Stimulated activated CD4-positive, alpha-beta T cell treated with anti-CD3 and anti-CD28 coated beads, Interleukin-2, amount 100 ng/mL, for 4 hours (primary cell): ENCODE measurements at places on chromosomes 2 and 18.

DNA sequence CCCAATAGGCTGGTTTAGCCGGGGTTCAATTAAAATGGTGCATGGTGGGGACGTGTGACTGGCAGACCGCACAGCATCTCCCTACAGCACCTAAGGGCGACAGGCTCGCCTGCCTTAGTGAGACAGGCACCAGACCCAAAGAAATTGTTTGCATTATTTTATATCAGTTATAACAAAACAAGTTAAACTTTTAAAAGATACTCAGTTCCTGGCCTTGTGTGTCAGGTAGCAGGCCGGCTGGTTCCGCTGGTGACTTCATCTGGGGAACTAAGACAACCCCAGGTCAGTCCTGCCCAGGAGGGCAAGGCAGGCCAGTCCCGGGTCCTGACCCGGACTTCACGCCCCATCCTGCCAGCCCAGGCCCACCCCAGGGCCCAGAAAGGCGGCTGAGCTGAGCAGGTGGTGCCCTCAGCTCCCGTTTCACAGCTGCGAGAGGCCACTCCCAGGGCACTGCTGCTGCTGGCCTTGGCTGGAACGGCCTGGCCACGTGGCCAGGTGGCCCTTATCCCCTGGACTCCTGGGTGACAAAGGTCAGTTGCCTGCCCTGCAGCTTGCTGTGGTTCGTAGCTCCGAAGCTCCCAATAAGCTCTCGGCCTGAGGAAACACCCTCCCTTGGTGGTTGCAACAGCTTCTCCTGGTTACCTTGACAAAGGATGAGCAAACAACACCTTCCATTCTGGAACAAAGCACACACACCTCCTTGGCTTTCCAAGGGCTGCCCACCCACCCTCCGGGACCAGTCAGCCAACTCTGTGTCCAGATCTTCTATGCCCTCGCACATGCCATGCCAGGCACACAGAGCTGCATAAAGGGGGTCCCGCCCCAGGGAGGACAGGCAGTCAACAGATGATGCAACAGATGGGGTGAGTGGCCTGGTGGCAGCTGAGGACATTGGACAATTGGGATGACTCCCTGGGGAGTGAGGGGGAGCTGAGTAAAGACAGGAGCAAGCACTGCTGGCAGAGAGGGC is 11.3 kb upstream of the AGXT start:
- DNase-seq, result no peak

- DNase-seq, result no peak
Measured at GRCh38 chr18:9191658-9192256, 55.2 kb downstream of the ANKRD12 start.

GRCh38 chr2:10220045-10220901 is 82.4 kb upstream of the HPCAL1 start:
- no peak for DNase-seq

- DNase-seq, result no peak
Measured at GRCh38 chr2:28547906-28548600, 52.2 kb downstream of the PLB1 start.

- DNase-seq, result no peak
Measured at GRCh38 chr2:22382479-22383169, 1002.4 kb upstream of the KLHL29 start.

GRCh38 chr2:237455764-237456163 is 31.3 kb upstream of the MLPH start:
- no peak for DNase-seq

- DNase-seq, result peak; percentile 47
Measured at GRCh38 chr2:223993634-223994232, 36.5 kb downstream of the MRPL44 start.

DNA sequence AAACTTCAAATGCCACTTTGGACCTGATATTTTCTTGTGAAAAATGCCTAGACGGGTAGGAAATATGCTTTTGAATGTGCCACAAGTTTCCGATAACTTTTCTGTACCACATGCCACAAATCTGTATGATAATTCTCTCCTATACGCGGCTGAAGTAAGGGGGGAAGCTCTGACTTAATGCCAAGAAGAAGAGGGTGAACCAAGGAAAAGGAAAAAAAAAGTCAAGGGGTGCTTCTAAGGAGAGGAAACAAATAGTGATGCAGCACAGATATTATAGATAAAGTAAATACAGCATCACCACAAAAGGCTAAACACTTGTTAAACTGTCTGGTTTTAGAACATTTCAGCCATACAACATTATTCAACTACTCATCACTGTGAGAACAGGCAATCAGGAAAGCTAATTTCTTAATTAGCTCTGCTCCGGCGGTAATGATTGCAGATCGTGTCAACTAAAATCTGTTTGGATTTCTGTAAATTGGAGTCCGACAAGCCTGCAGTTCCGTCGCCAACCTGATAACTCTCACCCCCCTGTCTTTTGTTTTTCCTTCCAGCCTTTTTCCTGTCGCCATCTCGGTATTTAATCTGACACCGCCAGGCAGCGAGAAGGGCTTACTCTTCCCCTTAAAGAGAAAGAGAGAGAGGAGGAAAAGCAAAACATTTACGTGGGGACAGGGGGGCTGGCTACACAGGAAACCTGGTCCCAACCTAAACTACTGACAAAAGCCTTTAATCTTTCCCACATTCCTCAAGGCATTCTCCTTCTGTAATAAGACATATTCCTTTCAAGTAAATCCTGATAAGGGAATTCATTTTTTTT is 67.5 kb downstream of the ZEB2 start:
- DNase-seq, result no peak

- no peak for DNase-seq
Measured at GRCh38 chr2:201798252-201798913, 8.0 kb upstream of the CDK15 start.

DNA sequence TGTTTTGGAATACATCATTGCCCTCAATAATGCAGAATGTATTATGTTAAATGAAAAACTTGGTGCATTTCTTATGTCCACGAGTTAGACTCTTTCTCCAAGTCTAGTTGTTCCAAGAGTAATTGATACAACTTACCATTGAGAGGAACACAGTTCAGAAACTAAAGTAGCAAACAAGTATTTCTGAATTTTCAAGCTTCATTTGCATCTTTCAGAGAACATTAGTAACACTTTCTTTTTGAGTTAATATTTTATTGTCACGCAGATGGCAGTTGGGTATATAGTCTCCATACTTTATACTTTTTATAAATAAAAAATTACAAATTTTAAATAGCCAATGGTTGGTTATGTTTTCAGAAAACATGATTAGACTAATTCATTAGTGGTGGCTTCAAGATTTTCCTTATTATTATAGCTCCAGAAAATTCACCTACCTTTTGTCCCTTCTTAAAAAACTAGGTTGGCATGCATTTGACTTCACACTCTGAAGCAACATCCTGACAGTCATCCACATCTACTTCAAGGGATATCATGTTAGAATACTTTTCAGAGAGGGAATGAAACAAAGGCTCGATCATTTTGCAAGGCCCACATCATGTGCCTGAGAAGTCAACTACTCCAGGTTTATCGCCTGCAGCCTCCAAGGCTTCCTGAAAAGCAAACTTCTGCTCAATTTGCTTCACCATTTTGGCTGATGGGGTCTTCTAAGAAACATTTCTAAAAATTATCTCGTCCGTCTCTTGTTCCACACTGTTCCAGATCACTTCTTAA is 29.9 kb downstream of the LYPD6B start:
- no peak for DNase-seq

GRCh38 chr2:157900203-157900602 is 24.1 kb upstream of the ACVR1 start:
- DNase-seq, result no peak

- DNase-seq, result no peak
Measured at GRCh38 chr2:174053355-174054151, 88.4 kb upstream of the SP3 start.

GRCh38 chr2:75327334-75327733 is 128.0 kb upstream of the TACR1 start:
- DNase-seq, result no peak

GRCh38 chr18:5429681-5430080 is 114.1 kb downstream of the EPB41L3 start:
- no peak for DNase-seq

DNA sequence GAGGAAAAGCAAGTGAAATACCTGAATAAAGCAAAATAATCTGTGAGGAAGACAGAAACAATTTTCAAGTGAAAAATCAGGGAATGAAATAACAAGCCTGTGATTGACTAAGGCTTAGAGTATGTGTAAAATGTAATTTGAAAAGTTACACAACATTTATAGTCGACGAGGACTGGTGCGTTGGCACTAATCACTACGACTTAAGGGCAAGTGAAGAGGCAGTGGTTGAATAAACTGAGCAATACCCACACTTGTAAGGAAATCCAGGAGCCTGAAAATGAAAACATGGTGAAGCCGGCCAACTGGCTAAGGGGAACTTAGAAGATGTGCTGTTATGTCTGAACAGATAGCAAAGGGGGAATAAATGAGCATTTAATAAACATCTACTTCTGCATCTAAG is 13.4 kb downstream of the DOK1 start:
- DNase-seq, result no peak

GRCh38 chr2:101623031-101623521 is 74.4 kb upstream of the MAP4K4 start:
- DNase-seq, result no peak

GRCh38 chr18:41842886-41843285 is 112.1 kb upstream of the PIK3C3 start:
- DNase-seq, result no peak

DNA sequence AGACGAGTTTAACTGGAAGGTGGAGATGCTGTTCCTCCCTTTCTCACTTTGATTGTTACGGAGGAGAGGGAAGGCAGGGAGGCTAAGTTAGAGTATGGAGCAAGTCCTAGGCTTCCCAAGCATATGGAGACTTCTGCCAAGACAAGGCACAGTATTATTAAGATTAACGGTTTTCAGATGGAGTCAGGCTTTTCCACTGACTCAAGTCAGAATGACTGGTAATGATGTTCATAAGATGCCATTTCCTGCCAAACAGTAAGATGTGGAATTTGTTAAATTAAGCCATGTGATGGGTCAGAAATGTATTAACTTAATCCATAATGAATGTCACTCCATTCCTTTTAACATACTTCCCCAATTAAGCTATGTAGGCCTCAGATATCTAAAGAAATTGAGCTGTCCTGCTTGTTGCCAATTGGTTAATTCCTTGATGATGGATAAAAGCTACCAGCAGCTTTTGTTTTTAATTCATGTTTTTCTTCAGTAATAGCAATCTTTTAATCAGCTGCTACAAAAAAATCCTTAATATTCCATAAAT is 383.7 kb downstream of the ZNF521 start:
- no peak for DNase-seq

- no peak for DNase-seq
Measured at GRCh38 chr2:42967959-42968674, 175.7 kb upstream of the HAAO start.

DNA sequence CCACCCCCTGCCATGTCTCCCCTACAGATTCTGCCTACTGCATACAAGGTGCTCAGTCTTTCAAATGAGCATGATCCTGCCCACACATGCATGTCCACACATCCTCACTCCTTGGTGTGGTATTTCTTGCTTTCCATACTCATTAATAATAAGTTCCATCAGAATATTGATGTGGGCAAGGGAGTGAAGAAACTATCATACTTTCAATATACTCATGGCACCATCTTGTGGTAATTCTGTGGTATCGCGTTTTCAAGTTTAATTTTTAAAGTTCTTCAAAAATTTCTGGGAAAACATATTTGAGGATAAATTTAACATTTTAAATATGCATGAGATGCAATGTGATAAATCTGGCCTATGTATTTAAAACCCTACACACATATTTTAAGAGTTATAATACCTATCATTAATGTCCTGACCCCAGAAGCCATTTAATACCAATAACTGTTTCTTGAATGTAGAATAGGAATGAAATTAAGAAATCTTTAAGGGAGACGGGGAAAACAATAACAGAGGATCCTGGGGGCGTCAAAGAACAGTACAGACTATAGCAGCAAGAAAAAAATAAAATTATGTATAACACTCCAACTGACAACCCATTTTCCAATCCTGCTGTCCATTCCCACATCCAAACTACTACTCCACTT is 110.1 kb downstream of the ZNF385B start:
- DNase-seq, result no peak

GRCh38 chr18:12532661-12533060 is 124.9 kb downstream of the PRELID3A start:
- DNase-seq, result no peak

GRCh38 chr2:201228271-201228911 is 31.9 kb upstream of the CASP8 start:
- DNase-seq, result no peak

DNA sequence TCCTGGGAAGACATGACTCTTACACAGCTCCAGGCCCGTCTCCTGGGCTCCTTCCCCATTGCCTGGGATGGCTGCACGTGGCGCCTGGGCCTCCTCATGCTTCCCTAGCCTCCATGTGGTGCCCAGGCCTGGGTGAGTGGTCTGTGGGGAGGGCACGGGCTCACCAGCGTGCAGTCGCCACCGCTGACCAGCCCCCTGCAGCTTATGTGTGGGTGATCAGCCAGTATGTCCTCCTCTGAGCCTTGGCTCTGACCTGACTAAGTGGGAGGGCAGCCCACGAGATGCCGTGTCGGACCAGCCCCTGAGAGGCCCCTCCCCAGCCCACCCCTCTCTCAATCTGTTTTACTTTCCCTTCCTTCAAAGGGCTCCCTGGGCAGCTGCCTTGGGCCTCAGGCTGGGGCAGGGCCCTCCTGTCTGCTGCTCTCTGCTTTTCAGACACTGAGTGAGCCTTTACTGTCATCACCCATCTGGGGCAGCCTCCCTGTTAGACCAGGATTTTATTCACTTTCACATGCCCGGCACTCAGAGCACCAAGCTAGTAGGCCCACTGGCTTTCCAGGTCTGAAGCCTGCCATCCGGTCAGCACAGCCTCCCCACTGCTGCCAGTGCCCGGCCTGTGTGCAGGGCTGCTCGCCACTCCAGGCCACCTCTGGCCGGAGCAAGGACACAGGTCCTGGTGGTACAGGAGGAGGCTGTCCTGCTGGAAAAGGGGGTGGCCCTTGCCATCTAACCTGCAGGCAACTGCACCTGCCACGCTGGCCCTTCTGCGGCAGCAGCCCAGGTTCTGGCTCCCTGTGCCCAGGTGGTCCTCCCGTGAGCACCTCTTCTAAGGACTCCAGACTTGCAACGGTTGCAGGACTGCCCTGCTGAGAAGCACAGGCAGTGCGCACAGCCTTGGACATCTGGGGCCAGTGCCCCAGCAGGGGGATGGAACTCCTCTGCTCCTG is 84.9 kb upstream of the HPCAL1 start:
- no peak for DNase-seq

DNA sequence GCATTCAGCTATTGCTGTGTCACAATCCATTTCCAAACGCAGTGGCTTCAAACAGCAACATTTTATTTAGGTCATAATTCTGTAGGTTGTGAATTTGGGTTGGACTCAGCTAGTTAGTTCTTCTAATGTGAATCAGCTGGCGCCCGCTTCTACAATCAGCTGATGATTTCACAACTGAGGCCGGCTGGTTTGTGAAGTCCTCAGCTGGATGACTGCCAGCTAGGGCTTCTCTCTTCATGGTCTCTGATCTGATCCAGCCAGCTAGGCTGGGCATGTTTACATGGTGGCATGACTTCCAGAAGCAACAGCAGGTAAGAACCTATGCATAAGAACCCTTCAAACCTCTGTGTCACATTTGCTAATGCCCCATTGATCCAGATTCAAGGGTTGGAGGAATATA is 172.0 kb downstream of the SLC4A10 start:
- no peak for DNase-seq

- no peak for DNase-seq
Measured at GRCh38 chr2:200603972-200604371, 18.2 kb downstream of the AOX1 start.
